ENCODE measurements at places on chromosomes 16 and 17.
A peak's percentile ranks its signal among the peaks of the same experiment; 100 is the strongest.

- DNase-seq: no peak
Observed at GRCh38 chr17:72206376-72206775, 85.6 kb downstream of the SOX9 start.

GRCh38 chr17:6660805-6661463 lies 9.4 kb downstream of the C17orf100 start:
- DNase-seq: no peak

DNA sequence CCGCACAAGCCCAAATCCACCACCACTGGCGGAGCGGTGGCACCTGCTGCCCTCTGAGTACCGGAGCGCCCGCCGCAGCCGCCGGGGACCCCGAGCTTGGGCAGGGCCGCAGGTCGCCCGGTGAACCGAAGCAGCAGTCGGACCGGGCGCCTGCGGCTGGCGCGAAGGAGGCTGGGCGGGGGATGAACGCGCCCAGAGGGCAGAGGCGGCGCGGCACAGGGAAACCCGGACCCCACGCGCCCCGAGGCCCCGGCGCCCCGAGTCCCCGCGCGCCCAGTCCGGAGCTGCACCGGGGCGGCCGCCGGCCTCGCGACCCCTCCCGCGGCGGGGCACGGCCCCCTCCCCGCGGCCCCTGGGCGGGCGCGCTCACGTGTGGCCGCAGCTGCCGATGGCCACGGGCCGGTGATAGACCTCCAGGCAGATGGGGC lies 393 bp downstream of the RNF166 start:
- no peak for DNase-seq

DNA sequence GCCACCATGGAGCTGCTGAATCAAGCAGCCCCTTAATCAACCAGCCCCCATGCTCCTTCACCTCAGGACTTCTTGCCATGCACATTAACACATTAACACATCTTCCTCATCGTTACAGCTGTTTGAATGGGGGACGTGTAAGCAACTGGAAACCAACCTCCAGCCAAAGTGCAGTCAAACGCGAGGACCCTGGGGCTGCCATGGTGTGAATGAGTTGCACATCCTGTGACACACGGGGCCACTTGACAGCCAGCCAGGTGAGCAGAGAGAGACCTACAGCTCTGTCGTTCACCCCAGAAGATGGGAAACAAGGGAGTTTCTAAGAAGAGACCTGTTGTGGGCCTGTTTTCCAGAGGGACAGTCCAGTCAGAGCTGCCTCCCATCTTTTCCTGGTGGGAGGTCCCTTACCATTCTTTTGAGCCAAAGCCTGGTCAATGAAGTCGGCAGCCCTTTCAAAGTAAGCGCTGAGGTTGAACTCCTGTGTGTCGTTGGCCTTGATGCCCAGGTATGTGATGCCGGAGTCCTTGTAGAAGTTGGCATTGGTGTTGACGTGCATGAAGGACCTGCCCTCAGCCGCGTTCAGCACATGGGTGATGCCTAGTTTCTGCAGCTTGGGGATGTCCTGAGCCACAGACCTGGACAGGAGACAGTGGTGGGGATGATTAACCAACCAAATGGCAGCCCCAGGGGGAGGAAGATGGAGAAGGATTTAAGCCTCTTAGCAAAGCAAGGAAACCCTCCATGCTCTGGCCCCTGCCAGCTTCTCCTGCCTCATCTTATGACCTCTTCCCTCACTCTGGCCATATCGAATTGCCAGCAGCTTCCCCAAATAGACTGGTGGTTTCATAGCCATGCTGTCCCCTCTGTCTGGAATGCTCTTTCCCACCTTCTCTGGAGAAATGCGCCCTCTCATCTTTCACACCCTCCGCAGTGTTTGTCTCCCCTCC lies 4.2 kb downstream of the DUSP3 start:
- no peak for DNase-seq

DNA sequence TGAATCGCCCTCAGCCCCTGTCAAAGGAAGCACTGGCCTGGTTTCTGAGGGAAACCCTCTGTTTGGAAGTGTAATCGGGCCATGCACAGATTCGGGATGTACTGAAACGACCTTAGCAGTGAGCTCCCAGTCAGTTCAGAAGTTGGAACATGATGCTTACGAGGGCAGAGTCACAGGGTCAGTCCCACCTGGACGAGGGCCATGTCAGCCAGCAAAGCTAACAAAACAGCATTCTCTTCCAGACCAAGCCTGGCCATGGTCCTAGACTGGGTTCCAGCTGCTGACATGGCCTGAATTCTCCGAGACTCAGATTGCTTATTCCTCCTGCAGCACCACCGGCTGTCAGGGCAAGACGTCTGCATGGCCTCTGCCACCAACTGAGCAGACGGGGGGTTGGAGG lies 192.2 kb upstream of the WSCD1 start:
- DNase-seq: no peak

DNA sequence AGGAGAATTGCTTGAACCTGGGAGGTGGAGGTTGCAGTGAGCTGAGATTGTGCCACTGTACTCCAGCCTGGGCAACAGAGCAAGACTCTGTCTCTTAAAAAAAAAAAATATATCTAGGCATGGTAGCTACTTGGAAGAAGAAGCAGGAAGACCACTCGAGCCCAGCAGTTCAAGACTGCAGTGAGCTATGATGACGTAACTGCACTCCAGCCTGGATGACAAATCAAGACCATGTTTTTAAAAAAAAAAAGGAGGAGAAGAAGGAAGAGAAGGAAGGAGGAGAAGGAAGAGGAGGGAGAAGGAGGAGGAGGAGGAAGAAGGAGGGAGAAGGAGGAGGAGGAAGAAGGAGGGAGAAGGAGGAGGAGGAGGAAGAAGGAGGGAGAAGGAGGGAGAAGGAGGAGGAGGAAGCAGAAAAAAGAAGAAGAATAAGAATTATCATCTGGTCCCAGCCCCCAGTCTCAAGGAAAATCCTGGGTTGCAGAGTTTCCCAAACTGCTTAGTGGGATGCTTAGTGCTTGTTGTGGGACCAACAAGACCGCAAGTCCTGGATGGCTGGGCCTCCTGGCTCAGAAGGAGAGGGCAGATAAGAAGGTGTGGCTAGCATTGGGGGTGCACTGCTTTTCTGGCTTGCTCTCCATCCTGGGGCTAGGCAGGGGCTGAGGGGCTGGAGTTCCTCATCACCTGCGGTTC lies 3.7 kb upstream of the DRC7 start:
- no peak for DNase-seq

DNA sequence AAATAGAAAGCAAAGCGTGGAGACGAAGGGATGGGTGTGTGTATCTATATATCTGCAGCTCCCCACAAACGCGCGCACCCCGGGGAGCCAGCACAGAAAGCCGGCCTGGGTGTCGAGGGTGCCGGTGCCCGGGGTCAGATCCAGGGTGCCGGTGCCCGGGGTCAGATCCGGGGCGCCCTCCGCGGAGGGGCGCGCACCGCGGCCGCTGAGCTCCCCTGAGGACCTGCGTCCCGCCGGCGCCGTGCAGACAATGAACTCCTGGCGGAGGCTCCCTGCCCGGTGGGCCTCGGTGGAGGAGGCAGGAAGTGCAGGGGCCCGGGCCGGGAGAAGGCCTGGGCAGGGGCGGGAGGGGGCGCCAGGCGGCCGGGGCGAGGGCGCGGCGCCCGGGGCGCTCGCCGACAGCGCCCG lies 1.1 kb downstream of the ZNF423 start:
- DNase-seq: no peak

- no peak for DNase-seq
Observed at GRCh38 chr17:77549726-77550366, 408.7 kb upstream of the TNRC6C start.

GRCh38 chr17:21288571-21289017 lies 4.1 kb downstream of the MAP2K3 start:
- DNase-seq: no peak

DNA sequence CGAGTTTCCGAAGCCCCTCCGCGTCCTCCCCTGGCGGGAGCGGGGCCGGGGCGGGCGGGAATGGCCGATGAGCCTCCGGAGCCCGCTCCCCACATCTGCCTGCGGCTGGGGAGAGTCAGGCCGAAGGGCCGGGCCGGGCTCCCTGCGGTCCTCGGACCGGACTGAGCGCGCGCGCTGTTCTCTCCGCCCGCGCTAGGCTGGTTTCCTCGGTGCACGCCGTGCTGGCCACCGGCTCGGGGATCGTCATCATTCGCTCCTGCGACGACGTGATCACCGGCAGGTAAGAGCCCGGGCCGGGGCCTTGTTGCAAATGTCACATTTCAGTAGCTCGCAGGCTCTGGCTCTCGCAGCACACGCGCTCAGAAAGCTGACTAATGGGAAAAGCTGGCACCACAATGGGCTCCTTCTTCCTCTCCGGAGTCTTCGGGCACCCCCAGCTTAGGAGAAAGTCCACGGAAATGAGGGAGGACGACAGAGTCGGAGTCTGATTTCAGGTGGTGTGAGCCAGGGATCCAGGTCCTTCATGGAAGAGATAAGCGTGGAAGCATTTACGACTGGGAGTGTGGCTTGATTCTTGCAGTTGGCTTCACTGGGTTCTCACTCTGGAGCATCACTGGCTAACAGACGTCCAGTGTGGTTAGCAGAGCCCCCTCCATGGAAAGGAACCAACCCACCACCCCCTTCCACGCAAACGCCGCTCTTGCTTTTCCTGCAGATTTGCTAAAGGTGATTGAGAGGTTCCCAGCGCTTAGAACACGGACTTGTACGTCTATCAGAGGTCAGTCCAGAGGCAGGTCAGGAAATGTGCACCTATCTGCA lies 715 bp downstream of the TLCD3A start:
- peak; percentile 57 for DNase-seq

GRCh38 chr16:24427840-24428239 lies 111.5 kb upstream of the RBBP6 start:
- no peak for DNase-seq

DNA sequence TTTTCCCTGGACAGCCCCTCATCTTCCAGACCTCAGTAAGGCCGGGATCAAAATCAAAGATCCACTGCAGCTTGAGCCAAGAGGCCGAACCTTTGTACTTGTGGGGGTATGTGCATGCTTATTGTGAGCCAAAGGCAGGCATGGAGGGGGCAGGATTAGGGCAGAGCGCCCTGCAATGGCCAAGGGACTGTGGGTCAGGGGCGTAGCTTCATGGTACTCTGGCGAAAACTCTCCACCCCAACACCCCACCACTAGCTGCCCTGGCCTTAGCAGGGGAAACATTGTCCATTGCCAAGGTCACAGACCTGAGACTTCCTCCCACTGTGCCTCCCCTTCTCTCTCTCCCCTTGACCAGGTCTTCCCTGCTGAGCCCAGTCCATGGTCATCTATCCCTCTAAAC lies 90.1 kb downstream of the TMEM132E start:
- DNase-seq: no peak

GRCh38 chr17:8289103-8289397 lies 580 bp downstream of the RANGRF start:
- no peak for DNase-seq

DNA sequence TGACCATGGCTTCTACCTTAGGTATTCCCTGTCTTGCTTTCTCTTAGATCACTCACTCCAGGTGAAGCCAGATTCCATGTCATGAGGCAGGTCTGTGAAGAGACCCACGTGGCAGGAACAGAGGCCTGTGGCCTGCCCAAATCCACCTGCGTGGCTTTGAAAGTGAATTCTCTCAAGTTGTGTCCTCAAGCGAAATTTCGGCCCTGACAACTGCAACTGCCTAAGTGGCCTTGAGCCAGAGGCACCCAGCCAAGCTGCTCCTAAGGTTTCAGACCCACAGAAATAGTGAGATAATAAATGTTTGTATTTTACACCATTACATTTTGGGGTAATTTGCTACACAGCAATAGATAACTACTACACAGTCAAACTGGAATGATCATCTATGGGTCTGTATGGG lies 497.9 kb downstream of the XYLT1 start:
- DNase-seq: no peak

DNA sequence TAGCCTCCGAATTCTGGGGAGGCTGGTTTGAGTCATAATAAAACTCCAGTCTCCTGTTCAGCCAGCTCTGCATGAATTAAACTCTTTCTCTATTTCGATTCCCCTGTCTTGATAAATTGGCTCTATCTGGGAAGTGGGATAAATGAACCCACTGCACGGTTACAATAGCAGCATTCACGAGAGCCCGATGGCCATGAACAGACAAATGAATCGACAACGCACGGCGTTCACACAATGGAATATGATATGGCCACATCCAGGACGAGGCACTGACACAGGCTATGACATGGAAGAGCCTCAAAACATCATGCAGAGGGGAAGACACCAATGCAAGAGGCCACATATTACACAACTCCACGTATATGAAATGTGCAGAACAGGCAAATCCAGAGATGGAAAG lies 5.6 kb upstream of the CARD14 start:
- no peak for DNase-seq

- DNase-seq: no peak
Observed at GRCh38 chr16:17058471-17058870, 412.3 kb downstream of the XYLT1 start.

GRCh38 chr17:6592173-6592572 lies 35.8 kb upstream of the PITPNM3 start:
- DNase-seq: no peak

DNA sequence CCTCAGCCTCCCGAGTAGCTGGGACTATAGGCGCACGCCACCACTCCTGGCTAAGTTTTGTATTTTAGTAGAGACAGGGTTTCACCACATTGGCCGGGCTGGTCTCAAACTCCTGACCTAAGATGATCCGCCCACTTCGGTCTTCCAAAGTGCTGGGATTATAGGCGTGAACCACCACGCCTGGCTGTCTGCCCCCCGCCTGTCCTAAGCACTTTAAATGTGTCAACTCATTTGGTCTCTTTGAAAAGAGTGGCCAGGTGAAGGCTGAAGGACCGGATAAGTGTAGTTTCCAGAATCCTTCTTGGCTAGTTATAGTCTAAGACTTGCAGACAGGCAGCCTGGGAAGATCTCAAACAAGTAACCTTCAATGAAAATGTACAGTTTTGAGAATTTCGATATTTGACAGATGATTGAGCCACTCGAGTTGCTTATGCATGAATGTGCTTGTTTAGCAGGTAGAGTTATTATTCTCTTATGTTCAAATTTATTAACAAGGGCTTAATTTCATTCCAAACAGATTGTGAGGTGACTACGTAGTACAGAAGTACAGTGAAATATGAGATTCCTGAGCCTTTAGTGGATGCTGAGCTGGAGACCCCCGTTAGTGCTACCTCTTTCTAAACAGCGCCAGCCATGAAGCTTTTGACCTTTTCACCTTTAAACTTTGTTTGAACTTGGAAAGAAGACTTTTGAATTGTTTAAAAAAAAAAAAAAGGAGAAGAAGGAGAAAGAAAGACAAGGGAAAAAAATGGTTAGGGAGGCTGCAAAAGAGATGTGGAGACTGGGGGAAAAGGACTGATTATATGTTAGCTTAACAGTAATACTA lies 164.4 kb upstream of the TBX2 start:
- DNase-seq: no peak

GRCh38 chr17:75073618-75074047 lies 14.1 kb upstream of the SLC16A5 start:
- DNase-seq: no peak

- DNase-seq: no peak
Observed at GRCh38 chr17:8963647-8964258, 1.8 kb downstream of the PIK3R5 start.

- no peak for DNase-seq
Observed at GRCh38 chr17:75724016-75725003, 3.1 kb downstream of the ITGB4 start.

Data from T-helper 2 cell (primary cell).